ENCODE measurements at places on chromosomes 4 and X.

DNA sequence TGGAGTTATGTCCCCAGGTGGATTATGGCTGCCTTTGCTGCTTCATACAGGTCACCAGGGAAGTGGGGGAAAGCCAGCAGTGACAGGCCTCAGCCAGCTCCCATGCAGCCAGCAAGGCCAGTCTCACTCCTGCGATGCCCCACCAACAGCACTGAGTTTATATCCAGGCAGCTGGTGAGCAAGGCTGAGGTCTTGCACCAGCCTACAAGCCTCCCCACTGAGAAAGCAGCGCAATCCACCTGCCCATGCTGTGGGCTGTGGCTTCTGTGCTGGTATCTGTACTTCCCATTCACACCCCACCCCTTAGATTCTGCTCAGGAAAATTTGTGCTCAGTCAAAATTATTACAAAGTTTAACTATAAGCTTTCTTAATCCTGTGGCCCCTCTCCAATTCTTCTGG, 153.5 kb downstream of the HHIP start:
- no peak for DNase-seq

- no peak for DNase-seq
Observed at GRCh38 chr4:156374069-156374468, 420.4 kb upstream of the CTSO start.

GRCh38 chr4:44017422-44017739, 431.2 kb downstream of the KCTD8 start:
- no peak for DNase-seq

GRCh38 chr4:89829470-89830138, 7.4 kb downstream of the SNCA start:
- no peak for DNase-seq

- no peak for DNase-seq
Observed at GRCh38 chr4:116923389-116923788, 162.0 kb downstream of the TRAM1L1 start.

GRCh38 chr4:83489711-83490326, 4.9 kb upstream of the ABRAXAS1 start:
- DNase-seq: no peak

GRCh38 chr4:80252427-80252826, 14.0 kb upstream of the FGF5 start:
- DNase-seq: no peak

DNA sequence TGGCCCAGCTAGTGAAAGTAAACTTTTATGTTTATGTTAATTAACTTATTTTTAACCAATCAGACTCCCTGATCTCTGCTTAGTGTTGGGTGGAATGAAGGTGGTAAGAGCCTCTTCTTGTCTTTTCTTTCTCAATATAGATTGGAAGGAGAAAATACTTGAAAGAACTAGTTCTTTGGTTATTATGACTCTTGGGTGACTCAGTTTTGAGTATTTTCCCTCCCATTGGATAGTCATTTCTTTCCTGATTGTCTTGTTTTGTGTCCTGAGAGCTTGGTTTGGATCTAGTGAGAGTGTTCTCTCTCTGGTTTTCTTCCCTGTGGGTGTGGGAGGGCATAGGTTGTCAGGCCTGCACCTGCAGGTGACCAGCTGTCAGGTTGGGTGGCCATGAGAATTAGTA, 172.0 kb upstream of the GLRA2 start:
- no peak for DNase-seq

GRCh38 chr4:150495550-150495949, 86.4 kb upstream of the MAB21L2 start:
- DNase-seq: no peak

- no peak for DNase-seq
Observed at GRCh38 chrX:150269605-150270254, 93.4 kb upstream of the MAMLD1 start.

DNA sequence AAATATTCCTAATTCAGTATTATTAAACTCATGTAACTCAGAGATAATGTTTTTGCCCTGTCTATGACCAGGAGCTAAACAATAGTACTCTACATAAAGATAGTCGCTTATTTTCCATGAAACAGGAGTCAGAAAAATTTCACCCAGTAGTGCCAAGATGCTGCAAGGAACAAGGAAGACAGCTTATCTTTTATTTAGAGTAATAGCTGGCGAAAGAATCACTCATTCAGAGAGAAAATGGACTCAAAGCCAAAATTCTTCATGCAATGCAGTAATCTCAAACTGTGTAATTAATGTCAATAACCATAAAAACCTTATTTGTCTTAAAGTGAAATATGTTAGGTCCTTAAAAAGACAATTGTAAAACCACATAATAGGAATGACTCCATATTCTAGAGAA, 477.8 kb downstream of the ANKRD50 start:
- no peak for DNase-seq

GRCh38 chr4:120691106-120691505, 231.4 kb downstream of the PRDM5 start:
- DNase-seq: no peak

DNA sequence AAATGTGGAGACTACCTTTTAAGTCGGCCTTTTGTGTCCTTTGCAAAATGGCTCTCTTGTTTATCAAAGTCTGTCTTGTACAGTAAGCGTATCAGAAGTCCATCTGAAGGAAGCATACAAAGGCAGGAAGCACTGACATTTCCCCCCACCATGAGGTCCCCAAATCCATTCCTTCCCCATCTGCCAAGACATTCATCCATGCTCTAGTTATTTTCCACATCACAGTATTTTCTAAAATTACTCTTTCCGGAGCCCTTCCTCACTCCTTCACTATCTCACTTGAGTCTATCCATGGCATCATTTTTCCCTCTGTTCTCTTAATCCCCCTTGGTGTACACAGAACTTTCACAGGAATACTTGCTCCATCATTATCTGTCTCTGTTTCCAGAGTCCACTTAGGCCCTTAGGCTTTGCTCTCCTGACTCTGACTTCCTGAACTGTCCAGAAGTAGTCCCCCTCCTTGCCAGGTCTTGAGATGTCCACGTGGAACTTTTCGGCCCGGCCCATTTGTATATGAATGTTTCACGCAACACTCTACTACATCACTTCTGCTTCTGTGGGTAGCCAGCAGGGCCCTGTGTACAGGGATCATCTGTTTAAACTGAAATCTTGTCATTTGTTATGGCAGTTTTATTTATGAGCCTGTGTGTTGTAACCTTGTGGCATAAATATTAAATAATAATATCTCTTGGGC, 2.1 kb downstream of the SEL1L3 start:
- no peak for DNase-seq

- DNase-seq: no peak
Observed at GRCh38 chrX:130091980-130092522, 18.2 kb downstream of the ELF4 start.

GRCh38 chr4:175280153-175280552, 362.0 kb downstream of the ADAM29 start:
- DNase-seq: no peak

DNA sequence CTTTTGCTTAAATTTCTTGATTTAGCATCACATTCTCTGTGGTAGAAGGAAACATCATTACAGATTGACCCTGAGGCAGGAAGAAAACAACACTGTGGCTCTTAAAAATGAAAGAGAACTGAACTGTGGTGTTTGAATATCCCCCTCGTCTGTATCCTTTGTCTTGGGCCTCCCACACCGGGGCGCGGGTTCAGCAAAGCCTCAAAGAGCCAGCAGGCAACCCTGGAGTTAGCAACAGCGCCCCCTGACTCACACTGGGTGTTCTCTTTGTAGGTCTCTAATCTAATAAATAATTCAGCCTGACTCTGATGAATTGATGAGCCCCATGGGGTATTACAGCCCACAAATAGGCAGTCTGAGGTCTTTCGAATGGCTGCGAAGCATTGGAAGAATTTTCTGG, 46.1 kb upstream of the CTSO start:
- no peak for DNase-seq

DNA sequence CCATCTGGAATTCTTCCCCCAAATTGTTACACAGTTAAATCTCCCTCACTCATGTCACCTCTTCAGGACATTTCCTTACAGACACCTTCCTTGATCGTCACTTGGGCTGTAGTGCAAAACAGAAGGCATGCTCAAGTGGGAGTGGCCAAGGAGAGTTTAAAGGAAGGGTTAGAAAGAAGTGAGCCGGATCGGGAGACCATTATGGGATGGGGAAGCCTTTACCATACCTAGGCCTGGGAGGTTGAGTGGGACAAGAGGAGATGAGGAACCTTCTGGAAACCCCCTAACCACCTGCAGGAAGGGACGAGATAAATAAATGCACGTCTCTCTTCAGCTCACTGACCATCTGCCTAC, 102.7 kb downstream of the UCHL1 start:
- DNase-seq: no peak

- DNase-seq: no peak
Observed at GRCh38 chrX:43386875-43387274, 269.2 kb upstream of the MAOA start.

DNA sequence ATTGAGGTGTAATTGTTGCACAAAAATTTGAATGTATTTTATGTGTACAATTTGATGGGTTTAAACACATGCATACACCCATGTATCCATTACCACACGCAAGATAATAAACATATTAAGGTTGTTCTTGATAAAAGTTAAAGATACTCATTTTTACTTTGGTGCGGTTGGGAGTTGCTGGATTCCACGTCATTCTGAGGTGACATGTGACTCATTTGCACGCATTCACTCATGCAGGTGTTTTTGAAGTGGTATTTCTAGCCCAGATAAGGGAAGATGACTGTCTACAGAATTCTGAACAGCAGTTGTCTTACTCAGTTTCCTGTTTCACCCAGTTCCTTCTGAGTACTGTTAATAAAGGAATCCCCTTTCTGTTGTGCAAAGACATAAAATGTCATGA, 142.0 kb downstream of the RTL3 start:
- no peak for DNase-seq

- peak; percentile 77 for DNase-seq
Observed at GRCh38 chrX:103687696-103688201, 1.2 kb upstream of the MORF4L2 start.

GRCh38 chr4:154084864-154085263, 296.0 kb upstream of the SFRP2 start:
- no peak for DNase-seq

- no peak for DNase-seq
Observed at GRCh38 chr4:69707807-69708206, 52.6 kb downstream of the SULT1B1 start.

DNA sequence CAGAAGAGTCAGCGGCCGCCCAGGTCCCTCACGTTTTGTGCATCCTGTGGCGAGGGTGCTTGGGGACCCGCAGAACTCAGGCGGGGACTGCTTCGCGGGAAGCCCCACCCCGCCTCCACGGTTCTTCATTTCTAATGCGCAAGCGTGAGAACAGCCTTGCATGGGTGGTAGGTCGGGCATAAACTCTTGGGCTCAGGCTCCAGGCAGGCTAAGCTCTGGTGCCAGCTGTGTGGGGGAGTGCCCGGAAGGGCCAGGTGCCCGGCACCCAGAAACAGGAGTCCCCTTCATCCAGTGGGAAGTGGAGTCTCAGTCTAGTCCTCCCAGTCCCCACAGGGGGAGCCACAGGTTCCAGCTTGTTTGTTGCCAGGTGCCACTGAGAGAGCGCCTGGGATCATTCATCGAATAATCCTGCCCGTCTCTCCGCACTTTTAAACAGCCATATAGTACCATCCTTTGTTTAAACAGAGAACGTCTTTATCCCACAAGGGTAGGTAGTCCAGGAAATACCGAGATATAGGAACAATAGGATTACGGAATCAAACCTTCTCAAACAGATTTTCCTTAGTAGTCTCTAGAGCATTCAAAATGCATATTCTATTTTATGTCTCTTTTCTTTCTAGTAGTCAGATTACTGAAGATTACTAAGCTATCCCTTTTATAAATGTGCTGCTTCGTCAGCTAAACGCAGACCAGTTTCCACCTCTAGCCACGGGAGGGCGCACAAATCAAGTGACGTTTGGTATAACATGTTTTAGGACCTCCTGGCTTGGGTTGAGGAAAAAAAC, 12.7 kb upstream of the RBBP7 start:
- DNase-seq: peak; percentile 55

GRCh38 chrX:109872021-109872732, 130.7 kb upstream of the TMEM164 start:
- no peak for DNase-seq

- DNase-seq: no peak
Observed at GRCh38 chr4:14168919-14169318, 541.4 kb upstream of the BOD1L1 start.

DNA sequence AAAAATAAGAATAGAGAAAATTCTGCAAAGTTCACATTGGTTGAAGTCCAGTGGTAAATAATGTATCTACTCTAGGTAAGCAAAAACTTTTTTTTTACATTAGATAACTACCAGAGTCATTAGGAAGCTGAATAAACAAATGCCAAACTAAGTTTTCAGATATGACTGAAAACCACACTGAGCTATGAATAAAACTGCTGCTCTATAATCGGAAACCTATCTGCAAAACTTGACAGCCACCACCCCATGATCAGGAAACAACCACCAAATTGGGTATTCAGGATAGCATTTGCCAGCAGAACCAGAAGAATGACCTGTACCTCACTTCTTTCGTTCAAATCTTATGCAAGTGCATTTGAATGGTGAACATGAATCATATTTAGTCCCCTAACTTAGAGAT, 173.0 kb upstream of the TET2 start:
- no peak for DNase-seq

DNA sequence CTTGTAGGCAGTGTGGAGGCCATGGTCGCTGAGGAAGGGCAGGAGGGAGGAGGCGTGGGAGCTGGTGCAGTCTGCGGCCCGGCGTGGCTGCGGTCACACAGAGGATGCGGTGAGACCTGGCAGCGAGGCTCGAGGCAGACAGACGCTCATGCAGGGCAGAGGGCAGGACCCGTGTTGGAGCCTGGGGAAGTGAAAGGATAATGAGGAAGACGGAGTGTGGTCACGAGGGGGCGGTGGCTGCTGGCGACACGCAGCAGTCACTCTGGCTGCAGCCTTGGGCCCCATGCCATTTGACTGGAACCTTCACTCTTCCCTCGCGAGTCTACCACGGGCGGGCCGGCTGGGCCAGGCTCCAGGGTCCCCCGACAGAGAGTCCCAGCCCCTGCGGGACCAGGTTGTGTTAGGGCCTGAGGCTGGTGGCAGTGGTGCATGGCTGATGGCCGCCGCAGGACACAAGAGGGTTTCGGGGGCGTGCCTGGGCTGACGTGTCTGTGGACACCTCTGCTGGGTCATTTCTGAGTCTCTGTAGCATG, 68.8 kb upstream of the HGFAC start:
- DNase-seq: no peak

GRCh38 chrX:13376857-13377549, 57.1 kb upstream of the ATXN3L start:
- DNase-seq: peak; percentile 68

DNA sequence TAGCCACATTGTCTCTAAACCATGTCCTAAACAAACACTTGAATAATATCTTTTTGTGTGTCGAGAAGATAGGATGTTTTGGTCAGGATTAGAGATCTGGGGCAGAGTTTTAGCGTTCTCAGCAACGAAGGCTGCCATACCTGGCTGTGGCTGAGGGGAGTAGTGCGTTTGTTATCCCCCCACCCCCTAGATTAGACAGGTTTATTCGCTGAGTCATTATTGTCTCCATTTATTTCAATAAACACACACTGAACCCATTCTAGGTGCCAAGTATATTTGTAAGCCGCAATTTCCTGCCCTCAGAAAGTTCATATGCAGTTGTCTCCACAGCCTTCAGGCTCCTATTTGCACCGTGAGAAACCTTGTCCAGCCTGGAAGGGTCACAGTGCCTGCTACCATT, 1684.8 kb upstream of the TENM3 start:
- DNase-seq: no peak

GRCh38 chrX:35101901-35102300, 159.3 kb downstream of the FAM47B start:
- no peak for DNase-seq

Measured in NCI-H1694 treated with DMSO at 0.1 percent for 48 hours (cell line).